SK-MEL-5 (cell line): ENCODE measurements at places on chromosomes 12 and 14. TPM values are rescaled to one million over a fixed set of nuclear protein-coding genes. Genes with fewer than 3 reads are reported as not detected.
A peak's percentile ranks its signal among the peaks of the same experiment; 100 is the strongest.

GRCh38 chr12:94027561-94027960 is 120.8 kb upstream of the PLXNC1 start:
- DNase-seq, result no peak

GRCh38 chr12:81284137-81284536 is 206.3 kb downstream of the ACSS3 start:
- no peak for DNase-seq

DNA sequence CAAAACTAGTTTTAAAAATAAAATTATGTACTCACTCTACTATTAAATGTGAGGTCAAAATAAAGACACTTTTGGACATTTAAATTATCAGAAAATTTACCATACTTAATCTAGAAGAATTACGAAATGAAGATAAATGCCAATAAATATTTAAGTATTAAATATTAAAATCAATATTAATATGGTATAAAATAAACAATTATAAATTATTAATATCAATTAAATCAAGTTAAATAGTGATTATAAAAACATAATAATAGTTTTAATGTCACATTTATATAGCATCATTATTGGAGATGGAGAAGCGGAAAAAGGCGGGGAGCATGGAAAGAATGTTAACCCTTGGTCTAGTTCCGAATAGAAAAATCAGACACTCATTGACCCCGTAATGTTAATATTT is 224.3 kb upstream of the MDGA2 start:
- DNase-seq, result no peak

GRCh38 chr12:645563-646071 is 17.6 kb downstream of the NINJ2 start:
- no peak for DNase-seq

GRCh38 chr14:61252369-61253063 is 28.6 kb downstream of the TMEM30B start:
- peak; percentile 90 for DNase-seq

Gene CIROP
- not detected in 2 replicates for total RNA-seq

DNA sequence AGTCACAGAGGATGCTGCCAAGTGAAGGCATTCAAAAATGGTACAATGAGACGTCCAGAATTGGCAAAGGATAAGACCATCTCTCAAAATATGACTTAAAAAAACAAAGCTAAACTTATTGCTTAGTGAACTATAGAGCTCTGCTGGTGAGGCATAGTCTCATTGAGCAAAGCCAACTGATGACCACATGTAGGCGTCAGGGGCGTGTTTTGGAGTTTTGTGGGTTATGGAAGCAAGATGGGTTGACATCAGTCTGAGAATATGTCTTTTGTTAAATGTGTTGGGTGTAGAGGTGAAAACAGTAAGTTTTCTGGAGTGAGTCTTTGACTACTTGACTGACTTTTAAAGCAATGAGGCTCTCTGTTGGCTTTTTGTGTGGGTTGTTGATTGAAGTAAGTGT is 47.2 kb downstream of the ATL1 start:
- DNase-seq, result no peak

DNA sequence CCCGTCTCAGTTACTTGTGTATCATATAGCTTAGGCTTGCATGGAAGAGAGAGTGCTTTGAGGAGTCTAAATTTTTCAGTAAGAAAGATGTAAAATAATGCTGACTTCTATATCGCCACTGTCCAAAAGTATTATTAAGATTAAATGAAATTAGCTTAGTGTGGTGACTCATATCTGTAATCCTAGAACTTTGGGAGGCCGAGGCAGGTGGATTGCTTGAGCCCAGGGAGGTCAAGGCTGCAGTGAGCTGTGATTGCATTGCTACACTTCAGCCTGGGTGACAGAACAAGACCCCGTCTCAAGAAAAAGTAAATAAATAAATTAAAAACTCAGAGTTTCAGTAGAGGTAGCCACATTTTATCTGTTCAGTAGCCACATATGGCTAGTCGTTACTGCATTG is 23.3 kb downstream of the PAPOLA start:
- no peak for DNase-seq

DNA sequence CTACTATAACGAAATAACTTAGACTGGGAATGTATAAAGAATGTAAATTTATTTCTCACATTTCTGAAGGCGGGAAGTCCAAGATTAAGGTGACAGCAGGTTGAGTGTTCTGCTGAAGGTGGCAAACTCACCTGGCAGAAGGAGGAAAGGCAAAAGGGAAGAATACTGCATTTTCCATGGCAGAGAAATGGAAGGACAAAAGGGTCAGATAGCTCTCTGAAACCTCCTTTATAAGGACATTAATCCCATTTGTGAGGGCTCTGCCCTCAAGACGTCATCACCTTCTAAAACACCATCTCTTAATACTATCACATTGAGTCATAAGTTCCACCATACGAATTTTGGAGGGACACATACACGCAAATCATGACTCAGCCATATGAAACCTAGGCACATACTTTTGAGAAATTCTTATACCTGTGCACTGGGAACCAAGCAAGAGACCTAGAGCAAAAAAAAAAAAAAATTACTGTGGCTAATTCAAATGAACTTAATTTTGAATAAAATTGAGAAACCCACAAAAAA is 1669.3 kb upstream of the FLRT2 start:
- no peak for DNase-seq

DNA sequence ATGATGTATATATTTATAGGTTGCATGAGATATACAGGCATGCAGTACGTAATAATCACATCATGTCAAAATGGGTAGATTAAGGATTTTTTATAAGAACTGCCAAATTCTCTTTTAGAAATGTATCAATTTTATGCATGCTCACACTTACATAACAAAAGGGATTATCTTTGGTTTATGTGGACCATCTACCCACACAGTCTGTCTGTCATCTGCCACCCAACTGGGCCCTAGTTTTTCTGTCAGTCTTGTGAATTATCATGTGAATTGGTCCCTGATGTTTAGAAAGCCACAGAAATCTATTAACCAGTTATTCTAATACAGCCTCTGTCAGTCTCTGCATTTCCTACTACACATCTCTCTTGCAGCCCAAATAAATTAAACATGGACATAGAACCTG is 133.4 kb downstream of the ACSS3 start:
- no peak for DNase-seq

DNA sequence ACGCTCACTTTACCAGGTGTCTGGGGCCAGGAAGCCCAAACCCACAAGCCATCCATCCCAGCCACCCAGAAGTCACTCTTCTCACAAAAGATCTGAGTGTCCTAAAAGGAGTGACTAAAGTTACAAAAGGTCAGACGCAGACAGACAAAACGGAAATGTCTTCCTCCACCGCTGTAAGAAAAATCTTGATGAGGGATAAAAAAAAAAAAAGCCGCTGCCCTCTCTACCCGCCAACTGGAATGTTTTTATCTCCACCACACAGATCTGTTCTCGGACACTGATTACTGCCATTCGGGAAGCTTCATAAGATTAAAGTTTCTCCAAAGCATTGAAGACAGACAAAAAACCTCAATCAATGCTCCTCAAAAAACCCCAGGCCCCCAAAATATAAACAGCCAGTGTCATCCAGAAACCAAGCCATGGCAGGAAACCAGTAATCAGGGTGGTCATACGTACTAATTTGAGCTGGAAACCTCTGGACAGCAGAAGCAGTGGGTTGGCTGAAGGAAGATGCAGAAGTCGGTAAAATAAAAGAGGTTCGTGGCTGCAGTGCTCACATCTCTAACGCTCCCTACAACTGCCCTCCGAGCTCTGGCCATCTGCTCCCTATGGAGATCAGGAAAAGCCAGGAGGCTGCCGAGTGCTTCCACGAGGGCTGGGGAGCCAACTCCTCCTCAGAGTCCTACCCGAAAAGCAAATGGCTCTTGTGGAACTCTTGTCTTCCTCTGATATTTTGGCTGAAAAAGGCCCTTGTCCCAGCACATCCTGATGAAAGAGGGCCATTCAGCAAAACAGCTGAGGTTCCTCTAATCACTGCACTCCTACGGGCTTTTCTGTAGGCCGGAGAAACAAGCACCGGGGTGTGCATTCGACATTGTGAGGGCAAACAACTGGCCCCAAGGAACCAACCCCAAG is 30.3 kb downstream of the SSH1 start:
- DNase-seq, result peak; percentile 84

GRCh38 chr14:21264025-21264801 is 5.0 kb downstream of the HNRNPC start:
- peak; percentile 42 for DNase-seq

DNA sequence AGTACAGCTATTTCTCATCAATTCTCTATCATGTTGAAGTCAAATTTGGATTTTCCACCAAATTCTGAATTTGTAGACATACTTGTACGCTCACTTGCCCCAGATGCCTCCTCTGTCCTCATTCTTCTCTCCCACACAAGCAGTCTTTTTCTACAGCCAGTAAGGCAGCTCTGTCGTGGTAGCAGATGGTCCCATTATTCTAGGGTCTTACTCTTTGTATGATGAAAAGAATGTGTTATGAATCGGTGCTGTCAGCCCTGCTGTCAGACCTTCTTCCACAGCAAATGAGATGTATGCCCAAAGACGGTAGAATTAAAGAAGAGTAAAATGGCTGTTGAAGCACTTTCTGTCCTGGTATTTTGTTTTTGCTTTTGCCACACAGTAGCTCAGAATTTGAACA is 17.2 kb upstream of the PAPLN start:
- DNase-seq, result no peak

Gene KLRK1
- 0.50 and 1.2 TPM in 2 replicates for total RNA-seq

Gene CACNA2D4
- total RNA-seq, result not detected in 2 replicates

- no peak for DNase-seq
These were observed 17.7 kb downstream of the SMIM41 start for GRCh38 chr12:52097045-52097666.

- DNase-seq, result no peak
These were observed 60.9 kb upstream of the FSCB start for GRCh38 chr14:44567997-44568396.

DNA sequence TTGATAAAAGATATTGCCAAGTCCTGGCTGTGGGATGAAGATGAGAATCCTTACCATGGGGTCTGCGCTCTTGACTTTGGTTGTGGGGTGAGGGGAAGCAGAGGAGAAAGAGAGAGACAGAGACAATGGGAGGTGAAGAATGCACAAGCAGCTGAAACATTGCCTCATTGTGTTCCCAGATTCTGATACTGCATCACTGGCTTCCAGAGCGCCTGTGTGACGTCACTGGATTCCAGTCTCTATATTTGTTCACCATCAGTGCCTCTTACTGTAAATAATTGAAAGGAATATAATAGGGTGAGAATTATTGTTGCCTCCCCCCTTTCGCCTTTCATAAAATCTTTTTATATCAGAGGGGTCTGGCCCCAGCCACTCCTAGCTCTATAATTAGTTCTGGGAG is 188.9 kb upstream of the NTF3 start:
- DNase-seq, result no peak
